ENCODE measurements at places on chromosomes 13 and 19.

- no peak overlapping the region for H3K27ac ChIP-seq
- no peaks in the 10 kb centered on the region for H3K4me1 ChIP-seq
- H3K27me3 ChIP-seq, result no peaks in the 10 kb centered on the region
- H3K36me3 ChIP-seq, result no peaks in the 10 kb centered on the region
- no peak for DNase-seq
Measured at GRCh38 chr19:9735986-9736385, 32.6 kb downstream of the ZNF846 start.

DNA sequence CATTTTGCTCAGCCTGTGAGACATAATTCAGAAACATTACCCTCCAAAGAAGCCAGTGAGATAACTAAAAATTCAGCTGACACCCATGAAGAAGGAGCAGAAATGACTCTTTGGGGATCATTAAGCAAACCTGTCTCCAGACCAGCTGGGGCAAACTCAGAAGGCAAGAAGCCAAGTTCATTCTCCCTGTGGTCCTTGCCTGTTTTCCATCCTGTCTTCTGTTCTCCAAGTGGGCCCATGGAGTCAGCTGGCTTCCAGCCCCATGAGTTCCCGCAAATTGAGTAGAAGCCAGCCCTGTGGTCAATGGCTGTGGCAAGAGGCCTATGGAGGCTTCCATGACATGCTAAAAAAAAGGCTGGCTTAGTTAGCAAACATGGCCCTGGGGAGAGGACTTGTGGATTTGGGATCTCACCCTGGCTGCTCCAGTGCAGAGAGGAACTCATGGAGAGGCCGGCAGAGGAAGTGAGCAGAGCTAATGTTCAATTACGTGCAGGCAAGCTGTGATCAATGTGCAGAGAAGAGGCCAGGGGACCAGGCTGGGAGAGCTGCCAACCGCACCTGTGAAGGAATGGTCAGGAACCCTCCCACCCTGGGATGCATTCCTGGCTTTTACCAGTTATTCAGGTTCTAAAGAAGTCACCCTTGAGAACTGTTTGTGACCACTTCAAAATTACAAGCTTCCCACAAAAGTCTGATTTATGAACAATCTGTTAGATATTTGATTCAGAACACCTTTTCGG, 229.1 kb downstream of the TSHZ3 start:
- H3K27ac ChIP-seq, result no peak overlapping the region
- DNase-seq, result no peak
- no peaks in the 10 kb centered on the region for H3K4me1 ChIP-seq
- H3K36me3 ChIP-seq, result no peaks in the 10 kb centered on the region

GRCh38 chr13:94269557-94269956, 209.9 kb downstream of the DCT start:
- DNase-seq, result no peak
- no peak overlapping the region for H3K4me3 ChIP-seq
- no peaks in the 10 kb centered on the region for H3K36me3 ChIP-seq

DNA sequence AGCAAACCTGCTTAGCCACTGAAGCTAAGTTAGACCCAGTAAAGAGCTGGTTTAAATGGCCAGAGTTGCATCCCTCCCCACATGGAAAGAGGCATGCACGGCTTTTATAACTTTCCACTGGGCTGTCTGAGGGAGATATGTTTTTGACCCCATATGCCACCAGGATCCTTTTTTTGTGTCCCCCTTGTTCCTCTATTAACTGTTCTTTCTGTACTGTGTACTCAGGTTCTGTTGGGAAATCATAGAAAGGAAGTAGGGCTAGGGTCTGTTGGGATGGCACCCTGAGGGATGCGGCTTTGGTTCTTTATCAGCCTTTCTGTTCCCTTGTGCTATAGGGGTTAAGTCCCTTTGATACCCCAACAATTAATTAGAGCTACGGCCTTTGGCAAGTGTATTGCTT, 12.2 kb upstream of the TM9SF2 start:
- no peak overlapping the region for H3K27ac ChIP-seq
- H3K4me3 ChIP-seq, result no peak overlapping the region
- no peaks in the 10 kb centered on the region for H3K27me3 ChIP-seq
- DNase-seq, result no peak
- H3K36me3 ChIP-seq, result no peaks in the 10 kb centered on the region

DNA sequence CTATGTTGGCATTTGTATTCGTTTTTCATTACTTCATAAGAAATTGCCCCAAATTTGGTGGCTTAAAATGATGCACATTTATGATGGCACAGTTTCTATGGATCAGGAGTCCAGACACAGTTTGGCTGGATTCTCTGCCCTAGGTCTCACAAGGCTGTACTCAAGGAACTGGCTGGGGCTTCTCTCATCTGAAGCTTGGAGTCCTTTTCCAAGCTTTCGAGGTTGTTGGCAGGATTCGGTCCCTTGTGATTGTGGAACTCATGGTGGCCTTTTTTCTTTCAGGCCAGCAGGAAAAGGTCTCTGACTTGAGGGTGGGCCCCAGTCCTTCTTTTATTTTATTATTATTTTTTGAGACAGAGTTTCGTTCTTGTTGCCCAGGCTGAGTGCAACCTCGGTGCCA, 23.8 kb downstream of the LRCH1 start:
- H3K36me3 ChIP-seq, result no peaks in the 10 kb centered on the region
- H3K4me1 ChIP-seq, result peaks cover 5% of the 10 kb centered on the region
- no peak overlapping the region for H3K27ac ChIP-seq

DNA sequence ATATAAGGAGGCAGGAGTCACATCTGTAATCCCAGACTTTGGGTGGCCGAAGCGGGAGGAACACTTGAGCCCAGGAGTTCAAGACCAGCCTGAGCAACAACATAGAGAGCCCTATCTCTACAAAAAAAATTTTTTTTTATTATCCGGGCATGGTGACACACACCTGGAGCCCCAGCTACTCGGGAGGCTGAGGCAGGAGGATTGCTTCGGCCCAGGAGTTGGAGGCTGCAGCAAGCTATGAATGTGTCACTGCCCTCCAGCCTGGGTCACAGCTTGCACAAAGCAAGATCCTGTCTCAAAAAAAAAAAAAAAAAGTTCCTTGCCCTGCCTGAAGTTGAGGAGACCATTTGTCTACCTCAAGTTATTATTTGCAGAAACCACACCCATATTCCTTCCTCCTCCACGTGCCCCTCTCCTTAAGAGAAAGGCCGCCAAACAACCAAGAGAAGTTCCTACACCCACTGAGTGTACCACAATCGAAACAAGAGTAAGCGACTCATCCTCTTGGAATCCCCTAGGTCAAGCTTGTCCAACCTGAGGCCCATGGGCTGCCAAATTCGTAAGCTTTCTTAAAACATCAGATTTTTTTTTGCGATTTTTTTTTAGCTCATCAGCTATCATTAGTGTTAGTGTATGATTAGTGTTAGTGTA, 2.2 kb downstream of the ABCC4 start:
- peak overlapping the region; percentile 89 for H3K27ac ChIP-seq
- H3K4me3 ChIP-seq, result peak overlapping the region; percentile 14
- no peaks in the 10 kb centered on the region for H3K4me1 ChIP-seq
- H3K27me3 ChIP-seq, result no peaks in the 10 kb centered on the region
- no peaks in the 10 kb centered on the region for H3K36me3 ChIP-seq

DNA sequence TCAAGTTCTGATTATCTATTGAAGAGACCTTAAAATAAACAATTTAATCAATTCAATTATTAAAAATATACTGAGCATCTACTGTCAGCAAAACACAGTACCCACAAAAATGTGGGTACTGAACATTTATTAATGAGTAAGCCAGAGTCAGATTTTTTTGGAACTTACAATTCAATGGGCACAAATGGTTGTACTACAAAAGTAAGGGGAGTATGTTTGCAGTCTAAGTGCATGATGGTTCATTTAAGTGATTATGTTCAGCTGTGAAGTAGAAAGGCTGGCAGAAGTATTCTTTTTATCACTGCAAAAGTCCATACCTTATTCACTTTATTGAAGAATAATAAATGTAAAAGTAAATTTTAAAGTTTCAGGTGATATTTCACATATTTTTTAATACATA, 27.6 kb downstream of the FGF14 start:
- no peaks in the 10 kb centered on the region for H3K27me3 ChIP-seq
- no peak overlapping the region for H3K4me3 ChIP-seq
- no peak for DNase-seq
- no peak overlapping the region for H3K27ac ChIP-seq
- H3K4me1 ChIP-seq, result no peaks in the 10 kb centered on the region

GRCh38 chr19:11978492-11979100, 13.8 kb downstream of the ZNF763 start:
- H3K27me3 ChIP-seq, result no peaks in the 10 kb centered on the region
- no peaks in the 10 kb centered on the region for H3K36me3 ChIP-seq
- no peaks in the 10 kb centered on the region for H3K4me1 ChIP-seq
- H3K27ac ChIP-seq, result no peak overlapping the region

DNA sequence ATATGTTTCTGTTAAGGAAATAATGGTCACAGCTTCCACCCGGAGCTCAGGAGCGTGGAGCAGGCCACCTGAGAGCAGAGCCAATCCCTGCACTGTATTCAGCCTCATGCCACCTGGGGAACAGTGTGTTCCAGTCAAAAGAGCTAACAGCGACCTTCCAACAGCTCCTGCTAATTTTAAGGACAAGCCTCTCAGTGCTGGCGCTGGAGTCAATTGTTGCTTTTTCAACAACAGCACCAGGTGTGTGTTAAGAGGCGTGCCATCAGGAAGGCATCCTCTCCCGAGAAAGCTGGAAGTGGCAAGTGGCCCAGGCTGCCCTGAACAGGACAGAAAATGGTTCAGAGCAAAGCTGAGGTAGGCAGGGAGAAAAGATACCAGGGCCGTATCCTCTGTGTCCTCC, 102.0 kb downstream of the CACNA1A start:
- H3K4me1 ChIP-seq, result no peaks in the 10 kb centered on the region
- no peak for DNase-seq
- H3K36me3 ChIP-seq, result no peaks in the 10 kb centered on the region
- no peaks in the 10 kb centered on the region for H3K27me3 ChIP-seq
- H3K4me3 ChIP-seq, result no peak overlapping the region
- no peak overlapping the region for H3K27ac ChIP-seq

DNA sequence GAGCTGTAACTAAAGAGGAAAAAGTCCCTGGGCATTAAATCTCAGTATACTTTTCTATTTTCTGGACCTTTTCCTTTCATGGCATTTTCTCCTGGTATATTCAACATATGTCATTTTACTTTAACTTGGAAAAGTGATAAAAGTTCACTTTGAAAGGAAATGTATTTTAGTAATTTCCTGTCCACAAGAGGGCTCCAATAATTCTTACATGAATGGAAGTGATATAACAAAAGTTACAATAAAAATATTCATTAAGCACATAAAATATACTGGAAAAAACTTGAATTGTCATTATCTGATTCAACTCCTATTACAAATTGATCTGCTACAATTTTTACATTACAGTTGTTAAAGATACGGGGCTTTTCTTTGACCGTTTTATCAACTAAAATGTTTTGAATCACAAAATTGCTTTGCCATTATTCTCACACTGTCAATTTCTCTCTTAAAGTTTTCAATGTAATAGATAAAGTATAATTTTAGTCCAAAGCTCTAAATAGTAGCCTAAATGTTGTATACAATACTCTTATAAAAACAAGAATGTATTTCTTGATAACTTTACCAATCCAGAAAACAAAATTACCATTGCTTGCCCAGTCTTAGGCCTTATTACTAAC, 4.9 kb downstream of the UBL3 start:
- H3K4me3 ChIP-seq, result no peak overlapping the region
- no peaks in the 10 kb centered on the region for H3K4me1 ChIP-seq
- no peaks in the 10 kb centered on the region for H3K27me3 ChIP-seq
- DNase-seq, result no peak
- no peaks in the 10 kb centered on the region for H3K36me3 ChIP-seq
- no peak overlapping the region for H3K27ac ChIP-seq

DNA sequence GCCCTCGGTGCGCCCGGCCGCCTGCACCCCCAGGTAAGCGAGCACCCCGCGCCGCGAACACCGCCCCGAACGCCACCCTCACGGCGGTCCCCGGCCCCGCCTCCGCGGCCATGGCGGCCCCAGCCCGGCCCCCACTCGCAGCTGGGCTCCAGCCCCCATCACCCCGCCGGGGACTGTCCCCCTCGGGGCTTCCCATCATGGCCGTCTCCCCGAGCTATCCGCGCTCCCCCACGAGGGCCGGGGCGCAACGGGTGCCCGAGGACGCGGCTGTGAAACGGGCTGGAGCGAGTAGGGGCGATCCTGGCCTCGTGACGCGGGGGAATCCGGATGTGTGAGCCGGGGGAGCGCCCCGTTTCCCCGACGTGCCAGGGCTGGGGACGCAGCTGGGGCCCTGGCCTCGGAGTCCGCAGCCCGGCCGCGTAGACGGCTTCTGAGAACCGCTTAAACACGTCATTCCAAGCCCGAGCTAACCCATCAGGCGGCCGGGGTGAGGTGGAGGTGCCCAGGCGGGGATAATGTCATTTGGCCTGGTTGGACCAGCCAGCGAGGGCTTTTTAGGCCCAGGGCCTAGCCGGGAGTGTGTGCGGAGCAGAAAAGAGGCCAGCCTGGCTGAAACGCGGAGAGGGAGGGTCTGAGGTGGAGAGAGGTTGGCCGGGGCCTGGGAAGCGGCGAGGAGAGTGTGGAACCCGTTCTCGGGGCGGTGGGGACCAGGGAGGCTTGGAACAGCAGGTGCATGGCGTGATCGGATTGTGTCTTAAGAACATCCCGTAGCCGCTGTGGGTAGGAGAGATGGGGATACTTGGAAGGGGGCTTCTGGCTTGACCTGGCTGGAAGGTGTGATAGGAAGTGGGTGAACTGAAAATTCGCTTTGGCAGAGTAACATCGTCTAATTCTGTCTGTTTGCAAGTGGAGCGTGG, 550 bp downstream of the CERS4 start:
- peak; percentile 12 for DNase-seq
- H3K36me3 ChIP-seq, result no peaks in the 10 kb centered on the region
- H3K4me3 ChIP-seq, result peak overlapping the region; percentile 82
- peak overlapping the region; percentile 93 for H3K27ac ChIP-seq
- H3K27me3 ChIP-seq, result no peaks in the 10 kb centered on the region

DNA sequence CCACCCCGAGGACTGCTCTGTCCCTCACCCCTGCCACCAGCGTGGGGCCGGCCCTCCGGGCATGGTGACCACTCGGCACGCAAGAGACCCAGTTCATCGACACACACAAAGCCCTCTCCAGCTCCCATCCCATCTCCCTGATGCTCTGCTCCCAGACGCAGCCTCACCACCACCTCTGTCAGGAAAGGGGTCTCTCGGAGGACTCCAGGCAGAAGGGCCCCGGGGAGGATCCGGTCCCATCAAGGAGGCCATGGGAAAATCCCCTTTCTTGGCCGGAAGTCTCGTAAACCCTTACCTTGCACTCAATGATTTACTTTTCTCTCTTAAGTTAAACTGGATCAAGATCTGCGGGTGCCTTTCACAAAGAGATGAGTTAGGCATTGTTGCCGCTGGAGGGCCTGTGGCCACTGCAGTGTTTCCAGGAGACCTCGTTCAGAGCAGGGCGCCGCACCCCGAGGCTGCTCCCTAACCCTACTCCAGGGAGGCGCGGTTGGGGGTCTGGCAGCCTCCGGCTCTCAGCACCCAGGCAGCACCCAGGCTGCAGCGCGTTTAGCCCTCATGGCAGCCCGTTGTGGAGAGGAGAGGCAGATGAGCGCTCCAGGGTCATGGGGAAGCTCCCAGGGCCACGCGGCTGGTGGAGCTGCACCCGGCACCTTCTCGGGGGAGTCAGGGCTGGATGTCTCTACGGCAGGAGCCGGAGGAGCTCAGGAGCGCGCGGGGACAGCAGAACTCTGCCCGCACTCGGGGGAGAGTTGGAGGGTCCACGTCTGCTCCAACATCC, 31.0 kb downstream of the C2CD4C start:
- H3K27ac ChIP-seq, result no peak overlapping the region
- no peak overlapping the region for H3K4me3 ChIP-seq
- no peaks in the 10 kb centered on the region for H3K27me3 ChIP-seq

Data from prostate gland (tissue), 2 donors.